ENCODE measurements at places on chromosomes 5 and 9. TPM values are rescaled to one million over a fixed set of nuclear protein-coding genes. Genes with fewer than 3 reads are reported as not detected.

DNA sequence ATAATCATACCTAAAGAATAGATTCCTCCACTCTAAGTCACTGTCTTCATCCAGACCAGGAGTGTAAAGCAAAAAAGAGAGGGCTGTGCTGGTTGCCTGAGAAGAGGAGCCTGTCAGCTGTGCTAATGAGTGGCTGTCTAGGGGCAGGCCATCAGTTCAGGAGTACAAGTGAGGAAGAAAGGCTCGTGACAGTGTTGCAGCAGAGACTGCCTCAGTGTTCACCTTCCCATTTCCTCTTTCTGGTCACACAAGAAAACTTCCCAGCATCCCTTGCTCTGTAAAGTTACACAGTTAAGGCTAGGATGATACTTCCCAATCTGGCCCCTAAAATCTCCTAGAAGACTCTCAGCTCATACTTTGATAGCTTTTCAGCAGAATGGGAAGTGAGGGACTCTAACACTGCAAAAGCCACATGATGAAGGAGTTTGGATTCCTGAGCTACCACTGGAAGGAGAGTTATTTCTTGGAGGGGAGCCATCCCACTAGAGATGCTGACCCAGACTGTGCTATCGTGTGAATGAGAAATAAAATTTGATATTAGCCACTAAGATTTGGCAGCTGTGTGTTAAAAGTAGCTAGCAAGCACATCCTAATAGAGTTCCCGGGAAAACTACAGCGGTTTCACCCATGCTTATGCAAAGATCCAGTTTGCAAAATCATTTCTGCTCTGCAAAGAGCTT lies 67.1 kb downstream of the ADAMTS12 start:
- no peaks in the 10 kb centered on the region for H3K36me3 ChIP-seq
- no peak overlapping the region for H3K4me3 ChIP-seq
- no peak overlapping the region for H3K27ac ChIP-seq
- H3K27me3 ChIP-seq: no peaks in the 10 kb centered on the region
- no peaks in the 10 kb centered on the region for H3K4me1 ChIP-seq

GRCh38 chr5:65395526-65396155 lies 86.1 kb downstream of the ADAMTS6 start:
- H3K27ac ChIP-seq: no peak overlapping the region
- DNase-seq: no peak
- no peaks in the 10 kb centered on the region for H3K27me3 ChIP-seq
- H3K36me3 ChIP-seq: no peaks in the 10 kb centered on the region
- H3K4me3 ChIP-seq: no peak overlapping the region

GRCh38 chr9:104750185-104750767 lies 2.8 kb downstream of the NIPSNAP3A start:
- no peak overlapping the region for H3K4me3 ChIP-seq
- no peaks in the 10 kb centered on the region for H3K27me3 ChIP-seq
- H3K36me3 ChIP-seq: no peaks in the 10 kb centered on the region
- H3K4me1 ChIP-seq: peaks cover 4% of the 10 kb centered on the region
- H3K27ac ChIP-seq: no peak overlapping the region

LVRN gene
- total RNA-seq: 2.6 TPM

DNA sequence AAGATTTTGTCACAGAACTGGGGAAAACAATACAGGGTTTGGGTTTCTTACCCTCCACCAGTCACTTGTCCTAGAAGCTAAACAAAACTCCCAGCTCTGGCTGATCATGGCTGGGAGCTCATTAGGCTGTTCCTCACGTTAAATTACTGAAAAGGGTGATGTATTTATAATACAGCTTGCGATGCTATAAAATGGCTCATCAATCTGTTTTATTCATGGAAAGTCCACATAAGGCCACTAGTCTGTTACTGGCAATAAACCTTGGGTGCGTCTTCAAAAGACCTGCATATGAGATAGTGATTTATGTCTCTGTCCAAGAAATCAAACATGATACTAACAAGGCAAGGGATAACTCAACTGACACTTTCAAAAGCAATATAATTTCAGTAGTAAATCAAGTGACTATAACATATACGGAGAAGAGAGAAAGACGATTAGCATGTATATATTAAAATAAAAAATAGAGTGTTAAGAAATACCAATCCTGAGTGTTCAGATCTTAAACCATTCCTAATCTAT lies 219.0 kb downstream of the BNC2 start:
- no peak overlapping the region for H3K4me3 ChIP-seq
- no peaks in the 10 kb centered on the region for H3K36me3 ChIP-seq
- no peaks in the 10 kb centered on the region for H3K4me1 ChIP-seq

GRCh38 chr5:15834596-15835245 lies 334.7 kb downstream of the FBXL7 start:
- H3K4me1 ChIP-seq: no peaks in the 10 kb centered on the region
- H3K27me3 ChIP-seq: no peaks in the 10 kb centered on the region
- DNase-seq: no peak
- H3K4me3 ChIP-seq: no peak overlapping the region

DNA sequence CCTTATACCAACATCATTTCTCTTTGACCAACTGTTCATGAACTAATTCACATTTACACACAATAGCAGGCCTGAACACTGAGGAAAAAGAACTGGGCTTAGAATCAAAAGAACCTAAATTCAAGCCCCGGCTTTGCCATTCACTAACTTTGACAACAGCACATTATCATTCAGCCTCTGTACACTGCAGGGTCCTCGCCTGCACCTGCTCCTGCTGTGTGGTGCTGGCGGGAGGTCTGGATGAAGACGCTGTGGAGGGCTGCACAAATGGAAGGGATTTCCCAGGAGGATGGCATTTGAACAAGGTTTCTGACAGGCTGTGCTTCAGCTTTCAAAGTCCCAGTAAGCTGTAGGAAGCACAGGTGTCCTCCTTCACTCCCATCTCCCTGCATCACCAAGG lies 151.2 kb downstream of the ZDHHC21 start:
- H3K27ac ChIP-seq: no peak overlapping the region
- H3K4me3 ChIP-seq: no peak overlapping the region
- no peaks in the 10 kb centered on the region for H3K4me1 ChIP-seq
- no peaks in the 10 kb centered on the region for H3K36me3 ChIP-seq
- no peak for DNase-seq
- no peaks in the 10 kb centered on the region for H3K27me3 ChIP-seq

DNA sequence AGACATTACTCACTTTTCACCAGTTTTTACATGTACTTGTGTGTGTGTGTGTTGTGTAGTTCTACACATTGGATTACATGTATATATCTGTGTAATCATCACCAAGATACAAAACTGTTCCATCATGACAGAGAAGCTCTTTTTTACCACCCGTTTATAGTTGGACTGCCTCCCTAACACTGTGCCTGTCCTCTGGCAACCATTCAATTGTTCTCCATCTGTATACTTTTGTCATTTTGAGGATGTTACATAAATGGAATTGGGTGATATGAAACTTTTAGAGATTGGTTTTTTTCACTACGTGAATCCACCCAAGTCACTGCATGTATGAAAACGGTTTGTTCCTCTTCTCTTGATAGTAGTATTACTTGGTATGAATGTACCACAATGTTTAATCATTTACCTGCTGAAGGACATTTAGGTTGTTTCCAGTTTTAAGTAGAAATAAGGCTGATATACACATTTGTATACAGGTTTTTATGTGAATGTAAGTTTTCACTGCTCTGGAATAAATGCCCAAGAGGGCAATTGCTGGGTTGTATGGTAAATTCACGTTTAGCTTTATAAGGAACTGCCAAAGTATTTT lies 126.2 kb downstream of the MAPKAP1 start:
- H3K36me3 ChIP-seq: no peaks in the 10 kb centered on the region
- DNase-seq: no peak
- H3K27ac ChIP-seq: no peak overlapping the region
- H3K4me3 ChIP-seq: no peak overlapping the region

SNAPC4 gene
- total RNA-seq: 6.7 TPM

DNM1 gene
- 36.0 TPM for total RNA-seq

ZNF462 gene
- total RNA-seq: 36.4 TPM

GDA gene
- total RNA-seq: 3.0 TPM

TSSK1B gene
- 0.33 TPM for total RNA-seq

Measured in breast epithelium (tissue), 4 donors.